ENCODE measurements at places on chromosomes 5 and 9.

DNA sequence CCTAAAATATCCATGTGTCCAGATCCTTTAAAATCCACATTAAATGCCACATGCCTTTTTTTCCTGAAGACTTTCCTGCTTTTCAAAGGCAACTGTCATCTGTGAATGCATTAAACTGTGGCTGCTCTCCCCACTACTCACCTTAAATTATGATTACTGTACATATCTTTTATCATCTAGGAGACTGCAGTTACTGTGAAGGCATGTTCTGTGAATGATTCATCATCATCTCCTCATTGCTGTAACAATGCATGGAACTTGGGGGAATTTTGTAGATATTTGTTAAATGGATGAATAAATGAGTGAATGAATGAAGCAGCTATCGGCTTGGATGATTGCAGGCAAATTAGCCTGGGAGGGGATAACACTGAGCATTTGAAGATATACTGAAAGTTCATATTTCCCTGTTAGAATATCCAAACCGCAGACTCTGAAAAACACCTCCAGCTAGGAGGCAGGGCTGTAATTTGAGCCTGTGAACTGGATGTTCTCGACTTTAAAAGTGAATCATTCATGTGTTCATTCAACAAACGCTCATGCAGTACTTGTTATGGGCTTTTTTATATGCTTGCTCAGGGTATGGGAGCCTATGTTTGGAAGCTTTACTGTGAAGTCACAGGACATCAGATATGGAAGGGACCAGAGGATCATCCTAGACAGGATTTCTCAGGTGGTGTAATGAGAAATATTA, 519.2 kb downstream of the KIF4B start:
- DNase-seq = no peak

GRCh38 chr5:138869763-138870500, 5.2 kb downstream of the LRRTM2 start:
- no peak for DNase-seq

- DNase-seq = no peak
Observed at GRCh38 chr5:139246394-139246793, 47.1 kb upstream of the MATR3 start.

- no peak for DNase-seq
Observed at GRCh38 chr9:119003201-119003611, 366.0 kb downstream of the BRINP1 start.

DNA sequence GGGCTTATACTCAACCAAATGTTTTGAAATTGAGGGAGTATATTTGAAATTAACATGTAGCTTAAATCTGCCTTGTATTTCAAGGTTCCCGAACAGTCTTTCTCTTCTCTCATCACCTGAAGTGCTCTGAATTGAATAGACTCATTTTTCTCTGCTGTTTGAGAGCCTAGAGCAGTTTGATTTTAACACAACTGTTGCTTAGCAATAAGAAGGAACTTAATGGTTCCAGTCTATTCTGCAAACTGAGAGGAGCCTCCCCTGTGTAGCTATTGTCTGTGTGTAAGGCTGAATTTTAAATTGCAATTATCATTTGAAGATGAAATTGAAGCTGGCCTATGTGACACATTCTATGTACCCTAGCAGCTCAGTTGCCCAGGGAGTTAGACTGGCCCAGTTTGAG, 87.1 kb upstream of the CKMT2 start:
- no peak for DNase-seq

- no peak for DNase-seq
Observed at GRCh38 chr9:19381656-19382055, 1.6 kb upstream of the RPS6 start.

DNA sequence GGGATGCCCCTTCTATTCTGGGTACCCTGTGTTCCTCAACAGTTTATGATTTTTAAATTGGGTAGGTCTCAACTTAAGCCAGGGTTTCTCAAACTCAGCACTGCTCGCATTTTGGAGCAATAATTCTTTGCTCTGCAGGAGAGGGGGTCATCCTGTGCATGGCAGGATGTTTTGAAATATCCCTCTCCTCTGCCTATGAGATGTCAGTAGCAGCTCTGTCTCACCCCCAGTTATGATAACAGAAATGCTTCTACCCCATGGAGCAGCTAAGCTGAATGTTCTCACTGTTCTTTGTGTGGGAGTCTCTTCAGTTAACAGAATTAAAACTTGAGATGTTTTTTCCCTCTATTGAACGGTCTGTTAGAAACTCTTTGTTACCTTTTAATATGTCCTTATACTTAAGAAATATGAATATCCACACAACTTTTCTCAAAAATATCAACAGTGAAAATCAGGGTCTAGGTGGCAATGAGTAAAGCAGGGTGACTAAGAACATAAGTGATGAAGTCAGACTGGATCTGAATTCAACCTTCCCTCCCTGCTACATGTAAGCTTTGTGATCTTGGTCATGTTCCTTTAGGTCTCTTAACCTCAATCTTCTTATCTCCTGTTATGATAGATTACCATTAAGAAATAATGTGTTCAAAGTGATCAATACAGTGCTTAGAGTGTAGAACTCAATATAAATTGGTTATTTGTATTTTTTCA, 89.0 kb downstream of the CAMK4 start:
- DNase-seq = no peak

- DNase-seq = no peak
Observed at GRCh38 chr5:16819522-16820167, 116.4 kb downstream of the MYO10 start.

All from NCI-H2107 (cell line).